Stimulated activated CD4-positive, alpha-beta T cell treated with anti-CD3 and anti-CD28 coated beads, TNF-alpha, amount 100 ng/mL, for 1 hour (primary cell): ENCODE measurements at places on chromosomes 7 and 10.

- no peak for DNase-seq
Measured at GRCh38 chr7:651032-651728, 75.3 kb upstream of the DNAAF5 start.

- DNase-seq = no peak
Measured at GRCh38 chr7:127208860-127209259, 43.9 kb downstream of the GRM8 start.

GRCh38 chr10:127906548-127907377 lies at the start of gene PTPRE:
TSS of gene PTPRE (plus strand) at chr10:127907103. CDS start at chr10:128040882, 133,779 bp downstream.
- no peak for DNase-seq

GRCh38 chr7:24406789-24407299 lies 122.9 kb downstream of the NPY start:
- no peak for DNase-seq

- no peak for DNase-seq
Measured at GRCh38 chr7:93515144-93515543, 59.4 kb downstream of the CALCR start.

DNA sequence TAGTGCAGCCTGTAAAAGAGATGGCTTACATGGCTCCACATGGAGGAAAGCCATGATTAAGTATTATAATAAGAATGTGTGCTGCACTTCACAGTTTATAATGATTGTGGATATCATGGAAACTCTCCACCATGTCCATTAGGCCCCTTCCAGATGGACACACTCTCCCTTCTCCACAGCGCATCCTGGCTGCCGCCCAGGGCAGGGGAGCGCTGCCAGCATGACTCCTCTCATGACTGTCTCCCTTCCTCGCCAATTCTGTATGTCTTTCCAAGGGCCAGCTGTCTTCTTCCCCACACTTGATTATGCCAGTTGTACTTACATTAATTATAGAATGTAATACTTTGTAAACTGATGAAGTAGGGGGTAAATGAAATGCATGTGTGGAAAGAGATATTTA lies 259.3 kb upstream of the TMEM72 start:
- no peak for DNase-seq

- DNase-seq = no peak
Measured at GRCh38 chr7:129772646-129773280, 161.2 kb downstream of the NRF1 start.

DNA sequence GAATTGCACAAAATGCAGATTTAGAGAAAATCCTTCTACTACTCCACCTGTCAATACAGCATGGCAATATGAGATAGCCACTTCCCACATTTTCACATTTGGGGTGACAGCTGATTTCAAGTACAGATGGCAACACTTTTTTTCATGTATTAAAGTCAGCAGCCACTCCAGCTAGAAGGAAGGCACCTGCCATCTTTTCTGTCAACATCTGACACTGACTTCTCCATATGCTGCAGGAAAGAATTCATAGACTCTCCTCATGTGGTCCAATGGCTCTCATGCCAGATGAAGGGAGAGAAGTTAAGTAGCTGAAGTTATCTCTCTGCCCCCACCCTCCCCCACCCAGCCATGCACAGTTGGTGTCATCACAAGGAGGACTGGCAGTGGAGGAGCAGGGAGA lies 912.0 kb downstream of the SORCS1 start:
- no peak for DNase-seq

DNA sequence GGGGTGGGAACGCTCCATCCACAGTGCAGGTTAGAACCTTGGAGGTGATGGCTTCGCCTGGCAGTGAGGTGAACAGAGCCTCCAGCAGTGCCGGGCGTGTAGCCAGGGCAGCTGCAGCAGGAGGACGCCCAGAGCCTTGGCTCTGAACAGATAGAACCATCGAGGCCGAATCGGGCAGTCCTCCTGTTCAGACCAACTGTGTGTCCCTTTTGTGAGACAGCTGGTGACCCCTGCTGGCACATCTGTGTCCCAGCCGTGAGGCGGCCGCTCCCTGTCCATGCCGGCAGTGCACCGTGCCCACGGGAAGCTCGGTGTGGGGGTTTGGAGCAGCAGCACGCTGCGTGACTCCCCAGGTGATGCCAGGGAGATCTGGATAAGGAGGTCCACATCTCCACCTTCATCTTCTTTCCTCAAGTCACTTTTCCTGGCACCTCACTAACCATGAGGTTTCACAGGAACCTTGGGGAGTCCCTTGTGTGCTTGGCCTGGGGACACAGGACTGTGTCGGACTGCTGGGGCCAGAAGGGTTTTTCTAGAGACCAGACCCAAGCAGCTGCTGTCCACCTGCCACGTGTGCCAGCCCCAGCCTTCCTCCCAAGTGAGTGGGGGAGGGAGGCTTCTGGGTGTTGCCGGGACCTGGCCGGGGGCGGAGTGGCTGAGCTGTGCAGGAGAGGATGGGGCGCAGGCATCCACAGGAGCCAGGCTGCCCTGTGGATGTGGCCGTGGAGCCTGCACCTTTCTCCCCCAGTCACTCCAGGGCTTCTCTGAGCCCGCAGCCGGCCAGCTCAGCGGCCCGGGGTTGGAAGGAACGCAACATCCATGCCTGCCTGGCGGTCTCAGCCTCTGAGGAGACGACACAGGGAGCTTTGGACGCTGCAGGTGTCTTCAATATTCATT lies 69.4 kb downstream of the DNAJB6 start:
- no peak for DNase-seq

DNA sequence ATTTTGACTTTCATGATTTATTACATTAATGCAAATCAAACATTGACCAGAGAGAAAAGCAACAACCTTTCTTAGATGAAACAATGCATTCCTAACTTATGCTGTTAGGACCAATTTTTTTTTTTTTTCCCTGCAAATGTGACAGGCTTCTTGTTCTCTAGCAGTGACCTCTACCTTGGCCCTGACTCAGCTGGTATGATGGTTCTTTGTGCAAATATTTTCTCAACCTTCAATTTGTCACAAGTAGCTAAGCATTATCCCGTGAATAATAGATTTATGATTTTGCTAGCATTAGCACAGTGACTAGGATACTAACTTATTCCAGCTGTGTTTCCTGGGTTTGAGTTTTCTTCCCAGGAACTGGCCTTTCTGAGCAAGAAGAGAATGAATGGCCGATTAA lies 64.9 kb downstream of the PPP1R9A start:
- no peak for DNase-seq

DNA sequence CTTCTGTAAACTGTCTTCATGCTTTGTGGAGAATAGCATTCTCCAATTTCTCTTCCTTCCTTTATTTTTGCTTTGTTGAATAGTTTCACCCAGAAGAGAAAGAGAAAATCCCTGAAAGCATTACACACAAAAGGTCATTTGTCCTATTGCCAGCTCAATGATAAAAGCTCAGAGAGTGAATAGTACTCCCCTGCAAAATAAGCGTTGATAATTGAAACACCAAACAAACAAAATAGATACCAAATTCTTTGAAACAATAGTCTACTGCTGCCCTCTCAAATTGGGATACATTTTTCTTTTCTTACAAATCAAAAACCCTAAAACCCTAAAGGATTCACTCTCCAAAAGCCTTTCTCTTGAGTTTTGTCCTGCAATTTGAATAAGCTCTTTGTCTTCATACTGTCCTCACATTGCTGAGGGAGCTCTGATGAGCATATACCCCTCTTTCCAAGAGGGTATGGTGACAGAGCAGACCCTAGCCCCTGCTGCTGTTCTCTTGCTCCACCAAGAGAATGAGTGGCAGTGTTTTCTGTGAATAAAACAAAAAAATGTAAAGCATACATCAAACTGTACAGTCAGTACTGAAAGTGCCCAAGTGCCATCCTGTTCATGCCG lies 134.4 kb downstream of the CSTF2T start:
- DNase-seq = no peak

DNA sequence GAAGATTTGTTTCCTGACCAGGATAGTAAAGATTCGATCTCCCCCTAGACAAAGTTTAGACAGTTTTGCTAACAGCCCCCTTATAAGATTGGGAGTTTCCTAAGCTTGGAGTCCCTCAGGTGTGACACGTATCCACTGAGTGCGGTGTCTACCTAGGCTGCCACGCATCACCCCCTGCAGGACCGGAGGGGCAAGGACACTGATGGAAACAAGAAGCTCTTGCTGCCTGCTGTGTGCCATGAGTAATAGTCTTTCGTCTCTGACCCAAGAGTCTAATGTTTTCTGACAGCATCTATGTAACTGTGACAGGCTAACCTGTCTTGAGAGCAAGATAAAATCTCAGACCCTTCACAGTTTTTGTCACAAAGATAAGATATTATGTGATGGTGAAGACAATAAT lies 173.5 kb downstream of the SEMA3E start:
- DNase-seq = no peak

- DNase-seq = no peak
Measured at GRCh38 chr10:86663046-86663345, 5.3 kb upstream of the LDB3 start.
